ENCODE measurements at places on chromosomes 13 and 19.

DNA sequence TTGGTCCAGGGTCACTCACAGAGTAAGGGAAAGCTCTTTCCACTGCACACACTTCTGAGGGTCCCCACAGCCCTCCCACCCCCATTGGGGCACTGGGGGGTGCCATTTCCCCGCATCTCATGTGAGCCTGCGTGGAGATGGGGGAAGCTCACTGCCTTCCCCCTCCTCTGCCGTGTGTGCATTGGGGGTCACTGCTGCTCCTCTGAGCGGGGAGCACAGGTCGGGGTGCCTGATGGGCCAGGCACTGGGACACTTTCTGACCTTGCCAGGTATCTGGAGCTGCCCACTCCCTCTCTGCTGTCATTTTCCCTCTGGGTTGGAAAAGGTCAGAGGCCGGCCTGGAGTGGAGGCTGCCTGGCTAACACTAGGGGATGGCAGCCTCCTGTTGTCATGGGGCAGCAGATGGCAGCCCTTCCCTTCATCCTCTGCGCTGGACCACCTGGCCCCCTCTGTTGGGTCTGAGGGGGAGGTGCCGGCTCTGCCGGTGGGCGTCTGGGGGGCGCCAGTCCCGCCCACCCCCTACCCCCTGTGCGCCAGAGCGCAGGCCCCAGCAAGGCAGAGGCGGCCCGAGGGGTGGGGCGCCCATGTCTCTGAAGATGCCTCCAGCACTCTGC lies 9.1 kb downstream of the SSBP4 start:
- DNase-seq: no peak

DNA sequence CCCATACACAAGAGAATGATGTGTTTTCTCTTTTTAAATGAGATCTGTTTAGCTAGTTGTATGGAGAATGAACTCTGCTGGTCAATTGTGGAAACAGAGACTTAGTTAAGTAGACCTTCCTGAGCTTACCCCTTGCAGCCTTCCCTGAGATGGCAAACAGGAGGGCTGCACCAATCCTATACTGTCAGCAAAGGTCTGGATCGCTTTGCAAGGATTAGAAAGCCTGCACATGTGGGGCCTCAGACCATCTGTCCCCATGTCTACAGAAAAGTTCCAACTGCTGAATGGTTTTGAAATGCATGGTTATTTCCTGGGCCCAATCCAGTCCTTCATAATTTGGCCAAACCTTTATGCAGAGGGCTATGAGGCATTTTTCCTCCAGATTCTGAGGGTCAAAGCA lies 183.9 kb upstream of the SLC10A2 start:
- DNase-seq: no peak

DNA sequence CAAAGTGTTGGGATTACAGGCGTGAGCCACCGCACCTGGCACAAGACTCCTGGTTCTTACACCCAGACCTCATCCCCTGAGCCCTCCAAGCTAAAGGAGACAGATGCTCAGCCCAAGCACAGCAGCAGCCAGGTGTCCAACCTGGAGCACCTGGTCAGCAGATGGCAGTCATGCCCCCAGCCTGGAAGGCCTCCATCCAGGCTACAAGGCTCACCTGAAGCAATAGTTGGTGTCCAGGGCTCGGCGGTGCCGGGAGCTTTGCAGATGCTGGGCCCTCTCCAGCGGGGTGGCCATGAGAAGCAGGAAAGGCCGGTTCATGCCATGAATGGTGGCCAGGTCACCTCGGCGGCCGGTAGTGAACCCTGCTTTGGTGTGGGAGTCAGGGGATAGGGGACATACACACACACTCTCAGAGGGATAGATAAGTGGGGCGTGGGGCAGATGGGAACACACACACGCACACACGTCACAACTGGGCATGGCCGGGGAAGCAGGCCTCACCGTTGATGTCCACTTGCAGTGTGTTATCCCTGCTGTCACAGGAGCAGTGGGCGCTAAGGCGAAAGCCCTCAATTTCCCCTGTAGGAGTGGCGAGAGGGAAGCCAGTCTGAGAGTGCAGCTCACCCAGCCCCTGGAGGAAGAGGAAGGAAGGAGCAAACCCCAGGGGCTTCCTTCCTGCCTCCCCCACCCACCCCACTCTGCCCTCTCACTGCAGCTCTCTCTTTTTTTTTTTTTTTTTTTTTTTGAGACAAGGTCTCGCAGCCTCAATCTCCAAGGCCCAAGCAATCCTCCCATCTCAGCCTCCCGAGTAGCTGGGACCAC lies 11.8 kb downstream of the TGFB1 start:
- no peak for DNase-seq

GRCh38 chr19:55688422-55689218 lies 13.6 kb downstream of the EPN1 start:
- DNase-seq: no peak

- DNase-seq: no peak
Observed at GRCh38 chr13:99721606-99722337, 220.5 kb downstream of the TM9SF2 start.

- no peak for DNase-seq
Observed at GRCh38 chr13:74136084-74136658, 2.0 kb upstream of the KLF12 start.

GRCh38 chr13:25241007-25241406 lies 46.3 kb downstream of the MTMR6 start:
- no peak for DNase-seq

- no peak for DNase-seq
Observed at GRCh38 chr13:81757348-81757970, 1416.5 kb upstream of the SPRY2 start.

- no peak for DNase-seq
Observed at GRCh38 chr13:112651311-112651710, 38.5 kb upstream of the ATP11A start.

GRCh38 chr13:106007156-106007555 lies 528.3 kb downstream of the EFNB2 start:
- no peak for DNase-seq

DNA sequence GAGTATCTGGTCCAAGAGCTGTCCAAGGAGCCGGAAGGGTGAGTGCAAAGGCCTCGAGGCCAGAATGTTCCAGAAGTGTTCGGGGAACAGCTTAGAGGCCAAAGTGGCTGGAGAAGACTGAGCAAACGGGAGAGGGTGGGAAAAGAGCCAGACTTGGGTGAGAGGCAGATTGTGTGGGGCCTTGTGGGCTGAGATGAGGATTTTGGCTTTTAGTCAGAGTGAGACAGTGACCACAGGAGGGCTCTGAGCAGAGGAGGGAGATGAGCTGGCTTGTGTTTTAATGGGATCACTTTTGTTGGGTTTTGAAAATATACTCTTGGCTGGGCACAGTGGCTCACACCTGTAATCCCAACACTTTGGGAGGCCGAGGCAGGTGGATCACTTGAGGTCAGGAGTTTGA lies 5.6 kb downstream of the NANOS2 start:
- no peak for DNase-seq

- no peak for DNase-seq
Observed at GRCh38 chr19:6340493-6341201, 7.2 kb upstream of the ACER1 start.

DNA sequence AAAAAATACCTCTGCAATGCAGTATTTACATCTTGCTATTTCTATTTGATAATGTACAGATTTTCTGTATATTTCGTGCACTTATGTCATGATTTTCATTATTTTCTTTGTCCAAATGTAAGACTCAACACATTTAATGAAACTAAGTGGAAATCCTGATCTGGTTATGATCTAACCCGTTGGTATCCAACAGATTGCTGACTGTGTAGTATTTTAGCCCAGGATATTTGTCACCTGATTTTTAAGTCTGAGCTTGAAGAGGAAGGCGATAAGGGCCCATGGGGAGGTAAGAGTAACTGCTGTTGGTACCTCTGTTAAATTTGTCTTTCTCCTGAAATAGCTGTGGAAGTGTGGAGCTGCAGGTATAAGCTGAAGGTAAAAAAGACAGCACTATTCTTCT lies 45.3 kb downstream of the WASF3 start:
- no peak for DNase-seq

- DNase-seq: no peak
Observed at GRCh38 chr19:2488942-2489731, 13.2 kb downstream of the GADD45B start.

DNA sequence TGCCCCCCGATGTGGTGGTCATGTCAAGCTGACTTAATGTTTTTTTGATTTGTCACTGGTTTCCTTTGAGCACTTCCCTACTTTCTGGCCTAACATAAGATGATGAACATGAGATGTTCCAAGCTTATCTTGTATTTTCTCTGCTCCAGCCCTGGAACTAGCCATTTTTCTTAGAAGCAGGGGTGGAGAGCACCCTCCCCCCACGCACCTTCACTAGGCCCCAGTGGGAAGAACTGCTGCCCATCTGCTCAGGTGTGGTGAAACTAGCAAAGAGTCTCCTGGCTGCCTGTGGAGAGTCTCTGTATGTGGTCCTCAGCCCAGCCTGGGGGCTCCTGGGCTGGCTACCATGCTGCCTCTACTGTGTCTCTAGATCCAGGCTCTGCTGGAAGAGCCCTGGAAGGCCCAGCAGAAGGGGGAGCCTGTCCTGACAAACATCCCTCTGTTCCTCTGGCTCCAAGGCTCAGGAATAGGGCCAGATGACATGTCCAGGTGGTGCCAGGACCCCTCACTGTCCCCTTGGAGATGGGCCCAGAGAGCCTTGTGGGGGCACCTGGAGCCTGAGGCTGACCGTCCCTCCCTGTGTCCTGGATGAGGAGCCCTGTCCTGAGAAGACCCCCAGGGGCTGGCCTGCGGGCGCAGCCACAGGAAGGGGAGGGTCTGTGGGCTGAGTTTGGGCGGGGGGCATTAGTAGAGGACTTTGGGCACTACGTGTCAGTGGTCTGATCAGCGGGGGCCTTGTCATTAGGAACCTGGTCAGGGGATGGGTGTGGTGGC lies 4.8 kb upstream of the ZNF14 start:
- DNase-seq: no peak

DNA sequence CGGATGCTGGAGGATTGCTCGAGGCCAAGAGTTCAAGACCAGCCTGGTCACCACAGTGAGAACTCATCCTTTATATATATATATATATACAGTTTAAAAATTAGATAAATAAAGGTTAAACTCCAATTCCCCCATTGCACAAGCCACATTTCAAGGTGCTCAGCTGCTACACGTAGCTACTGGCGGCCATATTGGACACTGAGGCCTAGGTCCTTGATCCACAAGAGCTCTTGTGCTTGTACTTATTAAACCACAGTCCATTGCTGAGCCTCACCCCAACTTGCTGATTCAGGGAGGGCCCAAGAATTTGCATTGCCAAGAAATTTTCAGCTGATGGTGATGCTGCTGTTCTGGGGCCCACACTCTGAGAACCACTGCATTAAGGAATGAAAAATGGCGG lies 9.6 kb downstream of the TTC9B start:
- DNase-seq: no peak

DNA sequence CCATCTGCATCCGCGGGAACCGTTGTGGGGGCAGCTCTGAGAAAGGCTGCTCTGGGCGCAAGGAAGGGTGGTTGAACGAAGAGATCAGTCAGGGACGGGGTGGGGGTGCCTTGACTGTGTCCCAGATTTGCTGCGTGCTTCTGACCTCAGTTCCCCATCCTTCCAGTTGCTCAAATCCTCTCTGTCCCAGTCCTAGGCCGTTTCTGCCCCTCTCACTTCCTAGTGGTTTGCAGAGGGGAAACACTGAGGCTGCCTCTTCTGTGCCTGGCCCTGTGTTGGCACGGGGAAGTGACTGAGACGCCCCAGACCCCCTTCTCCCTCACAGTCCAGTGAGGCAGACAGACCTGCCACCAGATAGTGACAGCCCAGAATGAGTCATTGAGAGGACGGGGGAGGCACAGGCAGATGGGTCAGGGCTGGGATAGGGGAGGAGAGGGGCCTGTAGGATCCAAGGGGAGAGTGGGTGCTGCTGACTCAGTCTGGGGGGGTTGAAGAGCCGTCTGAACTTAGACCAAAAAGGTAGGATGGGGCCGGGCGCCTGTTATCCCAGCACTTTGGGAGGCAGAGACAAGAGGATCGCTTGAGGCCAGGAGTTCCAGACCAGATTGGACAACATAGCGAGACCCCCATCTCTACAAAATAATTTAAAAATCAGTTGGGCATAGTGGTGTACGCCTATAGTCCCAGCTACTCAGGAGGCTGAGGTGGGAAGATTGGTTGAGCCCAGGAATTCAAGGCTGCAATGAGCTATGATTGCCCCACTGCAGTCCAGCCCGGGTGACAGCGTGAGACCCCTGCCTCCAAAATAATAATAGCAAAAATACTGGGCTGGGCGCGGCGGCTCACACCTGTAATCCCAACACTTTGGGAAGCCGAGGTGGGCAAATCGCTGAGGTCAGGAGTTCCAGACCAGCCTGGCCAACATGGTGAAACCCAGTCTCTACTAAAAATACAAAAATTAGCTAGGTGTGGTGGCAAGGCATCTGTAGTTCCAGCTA lies 26.5 kb downstream of the NUMBL start:
- no peak for DNase-seq

DNA sequence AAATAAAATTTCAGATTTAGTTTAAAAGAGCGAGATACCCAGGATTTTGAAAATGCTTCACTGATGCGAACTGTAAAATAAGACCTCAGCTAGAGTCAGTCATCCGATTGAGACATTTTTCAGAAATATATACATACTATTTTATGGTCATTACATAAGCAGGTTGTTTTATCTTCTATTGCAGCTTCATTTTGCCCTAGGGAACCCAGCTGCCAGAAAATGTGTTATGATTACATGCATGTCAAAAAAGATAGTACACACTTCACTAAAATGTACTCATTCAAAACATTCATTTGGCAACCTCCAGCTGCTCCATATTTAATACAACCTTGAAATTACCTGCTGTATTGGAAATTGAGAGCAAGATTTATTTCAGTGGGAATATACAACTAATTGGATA lies 483.8 kb upstream of the SLITRK6 start:
- no peak for DNase-seq

DNA sequence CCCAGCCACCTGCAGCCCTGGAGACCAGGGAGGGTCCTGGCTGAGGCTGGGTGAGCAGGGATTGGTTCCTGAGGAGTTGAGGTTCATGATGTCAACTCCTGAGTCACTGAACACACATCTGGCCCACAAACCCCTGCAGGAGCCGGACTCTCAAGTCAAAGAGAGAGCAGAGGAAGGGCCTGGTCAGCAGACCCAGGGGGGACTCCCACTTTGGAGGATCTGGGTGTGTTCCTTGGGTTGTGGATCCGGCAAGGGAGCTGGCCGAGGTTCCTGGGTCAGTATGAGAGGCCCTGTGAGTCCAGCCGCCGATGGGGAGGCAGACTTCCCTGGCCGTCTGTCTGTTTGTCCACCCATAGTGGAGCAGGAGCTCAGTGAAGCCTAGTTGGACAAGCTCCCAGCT lies 4.0 kb downstream of the SLC7A10 start:
- no peak for DNase-seq

DNA sequence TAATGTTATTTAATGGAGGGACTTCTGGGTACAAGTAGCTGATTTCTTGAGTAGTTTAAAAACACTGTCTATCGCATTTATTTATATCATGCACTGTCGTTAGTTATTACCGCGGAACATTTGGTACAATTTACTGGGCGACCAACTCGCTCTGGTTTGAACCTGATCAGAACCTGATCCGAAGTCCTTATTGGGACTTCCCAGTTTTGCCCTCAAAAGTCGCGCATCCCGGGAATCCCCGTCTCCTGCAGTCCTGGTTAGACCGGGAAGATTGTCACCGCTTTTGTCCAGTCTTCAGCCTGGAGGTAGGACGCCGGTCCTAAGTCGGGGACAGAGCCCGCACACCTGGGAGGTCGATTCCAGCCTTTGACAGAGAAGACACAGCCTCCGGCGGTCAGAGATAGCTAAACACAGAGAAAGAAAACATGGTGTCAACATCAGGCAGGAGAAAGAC lies 694 bp downstream of the CLN5 start:
- DNase-seq: no peak

Data from left renal pelvis (tissue), 4 donors.